B cell (primary cell): ENCODE measurements at places on chromosomes 1 and 21. TPM values are rescaled to one million over a fixed set of nuclear protein-coding genes. Genes with fewer than 3 reads are reported as not detected.

- DNase-seq, result peak; percentile 41
- no peak overlapping the region for H3K27ac ChIP-seq
- peaks cover 20% of the 10 kb centered on the region for H3K36me3 ChIP-seq
- no peaks in the 10 kb centered on the region for H3K27me3 ChIP-seq
These were observed 1.0 kb downstream of the AKR7A2 start for GRCh38 chr1:19310720-19311502.

DNA sequence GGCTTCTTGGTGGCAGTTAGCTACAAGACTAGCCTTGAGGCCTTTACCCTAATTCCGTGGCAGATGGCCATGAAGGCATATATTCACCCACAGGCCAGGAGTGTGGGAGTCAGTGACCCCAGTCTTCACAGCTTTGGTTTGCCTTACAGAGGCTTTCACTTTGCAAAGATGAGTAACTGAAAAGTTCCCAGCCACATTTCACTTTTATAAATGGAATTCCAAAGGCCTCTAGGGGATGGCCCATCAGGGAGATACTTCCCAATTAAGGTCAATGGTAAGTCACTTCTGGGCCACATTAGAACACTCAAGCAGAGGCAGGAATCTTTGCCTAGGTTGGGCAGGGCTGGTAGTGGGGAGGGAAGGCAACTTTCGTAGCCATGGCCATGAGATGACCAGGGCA is 13.1 kb upstream of the HEYL start:
- H3K36me3 ChIP-seq, result no peaks in the 10 kb centered on the region
- no peak for DNase-seq
- no peak overlapping the region for H3K27ac ChIP-seq
- no peak overlapping the region for H3K4me3 ChIP-seq
- H3K27me3 ChIP-seq, result peaks cover 4% of the 10 kb centered on the region
- peaks cover 4% of the 10 kb centered on the region for H3K4me1 ChIP-seq

GRCh38 chr1:180966744-180967536 is 54.2 kb downstream of the KIAA1614 start:
- DNase-seq, result no peak
- no peaks in the 10 kb centered on the region for H3K27me3 ChIP-seq
- no peak overlapping the region for H3K4me3 ChIP-seq
- H3K4me1 ChIP-seq, result peaks cover 5% of the 10 kb centered on the region
- H3K36me3 ChIP-seq, result peaks cover 8% of the 10 kb centered on the region

DNA sequence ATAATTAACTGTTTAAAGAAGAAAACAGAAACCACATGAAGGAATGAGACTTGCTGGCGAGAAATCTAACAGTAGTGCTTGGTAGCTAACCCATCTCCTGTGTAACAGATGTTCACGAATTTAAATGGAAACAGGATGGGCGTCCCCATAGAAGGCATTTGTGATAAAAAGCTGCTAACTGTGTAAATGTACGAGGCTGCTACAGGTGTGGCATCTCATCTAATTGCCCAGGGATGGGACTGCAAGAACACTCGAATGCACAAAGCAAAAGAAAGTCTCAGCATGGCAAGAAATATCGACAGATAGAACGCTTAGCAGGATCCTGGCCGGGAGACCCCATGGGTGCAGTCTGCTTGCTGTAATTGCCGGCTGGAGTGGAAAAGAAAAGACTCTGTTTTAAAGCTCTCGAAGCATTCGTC is 112.7 kb downstream of the RUNX1 start:
- DNase-seq, result no peak
- peaks cover 37% of the 10 kb centered on the region for H3K4me1 ChIP-seq
- no peak overlapping the region for H3K27ac ChIP-seq

DNA sequence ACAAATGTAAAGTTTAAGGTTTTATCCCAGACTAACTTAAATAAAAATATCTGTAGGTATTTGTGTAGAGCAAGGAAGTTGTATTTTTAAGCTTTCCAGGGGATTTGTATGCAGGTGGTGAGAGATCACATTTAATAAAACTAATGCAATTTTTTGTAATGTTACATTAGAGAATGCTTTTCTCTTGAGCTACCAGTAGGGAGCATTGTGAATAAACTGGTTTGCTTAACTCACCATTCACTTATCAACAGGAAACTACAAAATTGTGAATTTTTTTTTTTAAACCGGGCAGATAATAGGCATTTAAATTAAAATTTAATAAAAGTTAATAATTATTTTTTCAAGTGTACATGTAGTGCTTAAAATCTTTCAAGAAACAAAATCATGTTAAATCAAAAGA is 78.6 kb downstream of the IVNS1ABP start:
- no peak overlapping the region for H3K4me3 ChIP-seq
- H3K4me1 ChIP-seq, result no peaks in the 10 kb centered on the region
- no peak overlapping the region for H3K27ac ChIP-seq
- DNase-seq, result peak; percentile 10
- H3K27me3 ChIP-seq, result no peaks in the 10 kb centered on the region

GRCh38 chr1:191320062-191320461 is 838.2 kb upstream of the RGS18 start:
- H3K36me3 ChIP-seq, result no peaks in the 10 kb centered on the region
- H3K27me3 ChIP-seq, result no peaks in the 10 kb centered on the region
- no peak overlapping the region for H3K27ac ChIP-seq

DNA sequence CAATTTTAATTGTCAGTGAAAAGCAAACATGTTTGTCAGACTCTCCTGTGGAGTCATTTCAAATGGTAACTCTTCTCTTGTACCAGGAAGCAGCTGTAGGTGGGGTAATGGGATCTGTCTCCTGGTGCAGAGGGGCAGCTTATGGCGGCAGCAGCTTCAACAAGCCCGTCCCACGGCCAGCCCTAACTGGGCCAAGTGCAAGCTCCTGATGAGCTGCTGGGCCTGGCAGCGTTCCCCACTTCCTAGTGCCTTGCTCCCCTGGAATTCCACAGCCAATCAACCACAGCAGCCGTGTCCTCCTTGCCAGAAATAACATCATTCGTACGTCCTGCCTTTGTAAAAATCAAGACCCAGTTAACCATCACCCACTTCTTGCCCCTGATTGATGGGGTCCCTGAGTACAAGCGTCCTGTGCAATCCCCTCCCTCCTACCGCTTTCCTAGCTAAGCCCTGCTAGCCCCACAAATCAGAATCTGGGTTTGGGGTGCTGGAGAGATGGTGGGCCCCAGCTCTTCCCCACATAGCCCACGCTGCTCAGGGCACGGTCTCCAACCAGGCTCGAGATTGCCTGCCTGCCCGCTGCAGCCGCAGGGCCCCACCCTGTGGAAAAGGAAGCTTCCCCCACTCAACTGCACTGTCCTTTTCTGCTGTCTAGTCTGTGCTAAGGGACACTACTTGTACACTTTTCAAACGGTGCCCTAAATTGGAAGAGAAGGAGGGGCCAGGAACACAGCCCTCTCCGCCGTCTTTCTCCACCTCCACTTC is 61.2 kb downstream of the TOR1AIP2 start:
- H3K27ac ChIP-seq, result no peak overlapping the region
- no peak overlapping the region for H3K4me3 ChIP-seq
- no peak for DNase-seq
- peaks cover 13% of the 10 kb centered on the region for H3K27me3 ChIP-seq
- H3K4me1 ChIP-seq, result peaks cover 18% of the 10 kb centered on the region

DNA sequence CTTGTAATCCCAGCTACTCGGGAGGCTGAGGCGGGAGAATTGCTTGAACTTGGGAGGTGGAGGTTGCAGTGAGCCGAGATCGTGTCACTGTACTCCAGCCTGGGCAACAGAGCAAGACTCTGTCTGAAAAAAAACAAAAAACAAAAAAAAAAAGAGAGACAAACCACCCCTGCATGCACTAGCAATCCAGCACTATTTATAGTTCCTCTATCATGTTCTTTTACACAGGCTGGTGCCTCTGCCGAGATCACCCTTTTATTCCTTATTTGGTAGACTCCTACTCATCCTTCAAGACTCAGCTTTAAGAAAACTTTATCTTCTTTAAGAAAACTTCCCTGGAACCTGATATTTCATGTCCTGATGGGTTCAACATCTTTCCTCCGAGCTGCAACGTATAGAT is 10.8 kb downstream of the FMO5 start:
- DNase-seq, result no peak
- H3K4me3 ChIP-seq, result no peak overlapping the region
- H3K27me3 ChIP-seq, result no peaks in the 10 kb centered on the region
- no peaks in the 10 kb centered on the region for H3K36me3 ChIP-seq
- no peak overlapping the region for H3K27ac ChIP-seq

GRCh38 chr1:199018471-199019135 is 379.8 kb downstream of the PTPRC start:
- no peak for DNase-seq
- H3K4me3 ChIP-seq, result no peak overlapping the region
- no peaks in the 10 kb centered on the region for H3K36me3 ChIP-seq
- H3K27me3 ChIP-seq, result no peaks in the 10 kb centered on the region
- H3K27ac ChIP-seq, result no peak overlapping the region
- H3K4me1 ChIP-seq, result peaks cover 19% of the 10 kb centered on the region

- peak; percentile 48 for DNase-seq
- H3K27me3 ChIP-seq, result peaks cover 18% of the 10 kb centered on the region
- peaks cover 14% of the 10 kb centered on the region for H3K4me1 ChIP-seq
These were observed 23.6 kb downstream of the PTPRU start for GRCh38 chr1:29259802-29260441.

GRCh38 chr1:26794391-26794790 is 6.6 kb downstream of the PIGV start:
- H3K27ac ChIP-seq, result no peak overlapping the region
- H3K4me3 ChIP-seq, result no peak overlapping the region
- DNase-seq, result no peak
- H3K27me3 ChIP-seq, result no peaks in the 10 kb centered on the region

GRCh38 chr1:74323937-74324473 is 88.8 kb downstream of the TNNI3K start:
- H3K27ac ChIP-seq, result no peak overlapping the region
- H3K36me3 ChIP-seq, result no peaks in the 10 kb centered on the region
- H3K4me3 ChIP-seq, result no peak overlapping the region
- no peak for DNase-seq
- no peaks in the 10 kb centered on the region for H3K27me3 ChIP-seq
- H3K4me1 ChIP-seq, result no peaks in the 10 kb centered on the region

- no peaks in the 10 kb centered on the region for H3K27me3 ChIP-seq
- no peak for DNase-seq
- H3K27ac ChIP-seq, result no peak overlapping the region
- H3K4me3 ChIP-seq, result no peak overlapping the region
These were observed 2.1 kb downstream of the TRIM67 start for GRCh38 chr1:231163830-231164427.

DNA sequence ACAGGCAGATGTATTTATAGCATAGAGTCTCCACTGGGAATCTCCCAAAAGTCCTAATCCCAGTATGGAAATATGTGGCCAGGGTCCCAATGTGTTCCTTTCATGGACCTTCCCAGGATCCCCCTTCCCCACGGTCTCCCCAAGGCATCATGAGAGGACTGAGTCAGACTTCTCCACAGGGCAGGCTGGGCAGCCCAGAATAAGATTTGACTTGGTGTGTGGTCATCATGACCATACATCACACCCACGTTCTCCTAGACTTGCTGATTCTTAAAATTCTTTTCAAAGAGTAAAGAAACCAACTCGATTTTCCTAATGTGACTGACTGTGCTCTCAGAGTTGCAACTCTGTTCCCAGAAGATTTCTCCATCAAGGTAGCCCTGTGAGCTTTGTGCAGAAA is 93.9 kb upstream of the CD34 start:
- H3K36me3 ChIP-seq, result no peaks in the 10 kb centered on the region
- no peak overlapping the region for H3K4me3 ChIP-seq
- no peaks in the 10 kb centered on the region for H3K4me1 ChIP-seq
- no peaks in the 10 kb centered on the region for H3K27me3 ChIP-seq
- H3K27ac ChIP-seq, result no peak overlapping the region

The IGSF21 gene
- not detected in 2 replicates for total RNA-seq

The LRRC38 gene
- not detected in 2 replicates for total RNA-seq

The BOLA1 gene
- total RNA-seq, result 15.9 and 16.7 TPM in 2 replicates

The HSD3B1 gene
- total RNA-seq, result not detected in 2 replicates

The AKNAD1 gene
- not detected in 2 replicates for total RNA-seq

The CHD5 gene
- total RNA-seq, result 0.07 and 0.20 TPM in 2 replicates

The TSPEAR gene
- total RNA-seq, result not detected in 2 replicates

The NFIA gene
- total RNA-seq, result 0.54 and 1.1 TPM in 2 replicates
